ENCODE measurements at places on chromosomes 7 and 10.

DNA sequence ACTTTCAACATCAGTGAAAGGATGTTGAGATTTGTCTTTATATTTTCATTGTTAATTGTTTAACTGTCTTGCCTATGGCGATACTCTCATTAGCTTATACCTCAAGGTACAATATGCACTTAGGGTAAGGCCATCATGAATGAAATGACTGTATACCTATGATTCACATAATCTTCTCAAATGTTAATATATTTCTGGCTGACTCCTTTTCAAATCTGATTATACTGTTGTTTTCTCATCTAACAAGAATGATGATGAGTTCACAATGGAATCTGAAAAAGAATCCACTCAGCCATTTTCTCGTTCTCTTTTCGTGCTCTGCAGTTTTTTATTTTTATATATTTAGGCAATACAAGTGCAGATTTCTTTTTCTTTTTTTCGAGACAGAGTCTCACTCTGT is 159.1 kb downstream of the ARHGAP12 start:
- no peak for DNase-seq

- DNase-seq = no peak
Observed at GRCh38 chr10:26690731-26691475, 6.6 kb upstream of the PDSS1 start.

GRCh38 chr7:100019908-100020307 is 4.5 kb downstream of the ZKSCAN1 start:
- no peak for DNase-seq

- no peak for DNase-seq
Observed at GRCh38 chr10:99977916-99978315, 31.8 kb downstream of the DNMBP start.

- DNase-seq = no peak
Observed at GRCh38 chr7:2688409-2689342, 674 bp downstream of the AMZ1 start.

DNA sequence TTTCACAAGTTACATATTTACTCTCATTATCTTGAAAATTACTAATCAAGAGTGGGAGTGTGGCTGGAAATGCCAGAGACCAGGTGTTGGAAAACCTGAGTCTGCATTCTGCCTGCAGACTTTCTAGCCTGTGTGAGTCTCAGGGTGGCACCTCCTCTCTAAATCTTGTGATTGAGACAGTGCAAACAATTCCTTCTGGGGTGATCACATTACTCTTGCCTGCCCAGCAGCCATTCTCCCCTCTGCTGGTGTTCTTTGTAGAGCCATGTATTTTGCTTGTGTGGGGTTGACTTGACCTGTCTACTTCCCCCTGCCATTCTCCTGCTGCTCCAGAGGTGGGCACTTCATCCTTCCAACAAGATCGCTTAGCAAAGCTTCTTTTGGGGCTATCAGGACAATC is 101.1 kb downstream of the RAPGEF5 start:
- no peak for DNase-seq

DNA sequence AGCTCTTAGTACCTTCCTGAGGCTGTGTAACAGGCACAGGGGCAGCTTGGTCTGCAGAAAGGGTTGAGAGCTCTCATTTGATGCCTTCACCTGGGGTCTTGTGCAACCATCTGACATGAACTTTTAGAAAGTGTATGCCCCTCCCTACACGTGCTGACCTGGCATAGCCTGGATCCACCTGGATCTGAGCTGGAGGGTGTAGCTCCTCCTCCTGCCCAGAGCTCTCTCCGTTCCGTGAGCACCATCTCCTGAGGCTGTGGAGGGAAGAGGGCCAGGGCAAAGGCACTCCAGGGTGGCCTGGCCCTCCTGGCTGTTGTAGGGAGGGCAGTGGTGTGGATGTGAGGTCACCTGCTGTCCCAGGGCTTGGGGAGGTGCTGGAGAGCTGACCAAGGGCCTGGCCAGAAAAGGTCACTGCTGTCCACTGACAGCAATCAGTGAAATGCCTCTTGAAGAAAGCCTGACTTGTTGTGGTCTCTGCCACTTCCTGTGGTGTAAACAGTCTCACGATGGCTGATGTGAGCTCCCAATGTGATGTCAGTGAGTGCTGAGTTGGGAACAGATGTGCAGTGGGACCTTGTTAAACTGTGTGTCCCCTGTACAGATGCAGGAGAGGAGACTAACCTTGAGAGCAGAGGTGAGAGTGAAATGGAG is 23.0 kb downstream of the AMZ1 start:
- DNase-seq = no peak

DNA sequence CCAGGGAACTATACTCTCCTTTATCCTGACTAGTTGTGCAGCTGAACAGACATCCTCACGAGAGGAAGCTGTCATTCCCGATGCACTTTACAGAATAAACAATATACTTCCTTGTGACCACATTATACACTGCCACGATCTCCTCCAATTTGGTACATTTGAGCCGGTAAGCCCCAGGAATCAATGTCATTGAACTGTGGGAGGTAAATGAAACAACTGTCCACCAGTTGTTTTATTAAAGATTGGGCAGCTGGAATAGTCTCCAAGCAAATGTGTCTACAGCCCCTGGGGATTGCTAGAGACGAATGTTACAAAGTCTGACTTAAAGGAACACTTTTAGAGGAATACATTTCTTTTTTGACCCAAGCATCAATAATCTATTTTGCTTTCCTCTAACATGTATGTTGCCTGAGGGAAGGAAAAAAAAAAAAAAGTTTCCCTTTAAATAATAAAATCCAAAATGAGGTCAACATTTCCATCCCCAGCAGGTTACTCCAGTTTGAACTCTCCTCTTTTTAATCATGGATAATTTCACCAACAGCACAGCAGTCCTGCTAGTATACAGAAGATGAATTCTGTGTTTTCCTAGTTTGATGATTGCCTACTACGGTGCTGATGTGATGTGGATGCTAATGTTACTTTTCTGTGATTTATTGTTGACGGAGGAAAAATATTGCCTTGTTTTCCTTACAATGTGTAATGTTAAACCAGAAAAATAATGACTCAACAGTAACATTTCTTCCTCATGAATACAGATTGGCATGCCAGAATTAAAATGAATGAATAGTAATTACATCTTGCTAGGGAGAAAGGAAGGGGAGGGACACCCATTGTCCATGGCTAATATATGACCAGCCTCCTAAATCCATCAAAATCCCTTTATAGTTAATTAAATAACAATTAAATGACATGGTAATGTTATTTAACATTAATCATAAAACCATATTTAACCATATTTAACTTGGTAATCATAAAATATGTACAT is 360.9 kb downstream of the NEBL start:
- no peak for DNase-seq

DNA sequence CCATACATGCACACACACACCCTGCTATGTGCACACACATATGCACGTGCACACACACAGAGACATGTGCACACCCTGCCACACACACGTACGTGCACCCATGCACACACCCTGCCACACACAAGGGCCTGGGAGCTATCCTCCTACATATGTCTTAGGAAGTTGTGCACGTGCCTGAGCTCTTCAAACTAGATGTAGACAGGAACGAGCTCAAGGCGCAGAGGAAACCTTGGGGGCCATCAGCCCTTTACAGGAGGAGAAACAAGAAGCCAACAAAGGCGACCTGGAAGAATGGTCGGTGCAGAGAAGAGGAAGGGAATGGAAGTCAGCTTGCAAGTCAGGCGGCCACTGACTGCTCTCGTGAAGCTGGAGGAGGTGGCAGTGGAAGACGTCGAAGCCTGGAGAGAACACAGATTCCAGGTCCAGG is 58.7 kb downstream of the AOC1 start:
- DNase-seq = no peak

- DNase-seq = no peak
Observed at GRCh38 chr7:70500261-70500660, 631.7 kb upstream of the GALNT17 start.

DNA sequence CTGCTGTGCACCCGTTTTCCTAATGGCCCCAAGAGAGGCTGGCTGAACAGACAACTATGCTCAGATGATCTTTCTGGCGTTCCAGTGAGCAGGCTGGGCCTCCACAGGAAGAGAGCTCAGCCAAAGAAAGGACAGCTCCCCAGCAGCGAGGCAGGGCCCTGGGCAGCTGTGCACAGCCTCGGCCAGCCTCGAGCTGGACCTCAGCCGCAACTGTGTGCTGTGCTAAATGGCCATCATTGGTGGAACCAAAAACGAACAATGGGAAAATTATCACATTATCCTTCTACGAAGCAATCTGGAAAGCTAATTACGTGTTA is 97.5 kb downstream of the CTBP2 start:
- DNase-seq = no peak

- DNase-seq = no peak
Observed at GRCh38 chr7:152128252-152128651, 102.8 kb downstream of the GALNT11 start.

GRCh38 chr7:113267271-113267670 is 148.9 kb upstream of the SMIM30 start:
- no peak for DNase-seq

DNA sequence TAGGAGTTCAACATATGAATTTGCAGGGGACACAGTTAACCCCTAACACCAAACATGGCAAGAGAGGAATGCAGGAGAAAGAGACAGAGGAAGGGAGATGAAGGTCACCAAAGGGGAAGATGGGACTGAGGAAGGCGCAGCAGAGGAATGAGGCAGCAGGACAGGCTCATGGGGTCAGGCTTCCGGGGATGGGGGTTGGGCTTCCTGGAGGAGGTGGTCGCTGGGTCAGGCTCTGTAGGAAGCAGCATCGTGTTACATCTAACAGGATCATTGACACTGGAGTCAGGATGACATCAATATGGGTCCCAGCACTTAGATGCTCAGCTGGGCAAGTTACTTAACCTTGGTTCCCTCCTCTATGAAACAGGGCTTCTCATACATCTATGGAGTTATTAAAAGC is 113.2 kb downstream of the NPTX2 start:
- no peak for DNase-seq

DNA sequence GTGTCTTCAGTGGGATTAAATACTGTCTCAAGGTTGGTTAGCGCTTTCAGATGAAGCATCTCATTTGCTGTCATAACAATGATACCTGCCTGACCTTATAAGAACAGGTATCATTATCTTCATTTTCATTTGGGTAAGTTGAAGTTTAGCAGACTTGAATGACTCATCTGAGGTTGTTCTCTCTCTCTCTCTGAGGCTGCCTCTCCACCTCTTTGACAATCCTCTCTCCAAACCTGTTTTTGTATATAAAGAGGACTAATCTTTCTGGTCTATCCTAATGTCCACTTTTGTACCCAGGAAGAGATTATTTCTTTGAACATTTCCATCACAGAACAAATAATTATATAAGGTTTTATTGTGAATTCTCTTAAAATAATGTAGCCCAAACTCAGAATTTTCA is 291.4 kb downstream of the KLF6 start:
- DNase-seq = no peak

- no peak for DNase-seq
Observed at GRCh38 chr10:66934711-66935110, 8.9 kb downstream of the LRRTM3 start.

- DNase-seq = no peak
Observed at GRCh38 chr7:34109936-34110780, 204.8 kb downstream of the BMPER start.

DNA sequence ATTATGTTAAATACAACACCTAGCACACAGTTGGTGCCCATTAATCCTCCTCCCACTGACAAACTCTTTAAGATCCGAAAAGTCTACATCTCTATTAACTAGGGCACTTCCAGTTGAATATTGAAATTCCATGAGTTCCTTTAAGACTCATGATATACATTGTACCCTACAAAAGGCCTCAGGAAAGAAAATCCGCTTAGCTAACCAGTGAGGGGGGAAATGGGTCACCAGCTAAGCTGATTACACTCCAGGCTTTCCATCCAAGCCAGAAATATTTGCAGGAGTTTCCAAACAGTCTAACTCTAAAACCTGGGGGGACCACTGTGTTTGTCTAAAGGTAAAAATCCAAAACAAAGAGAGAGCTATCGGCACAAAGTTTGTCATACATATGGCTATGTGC is 1.3 kb upstream of the LRIT2 start:
- DNase-seq = no peak

- DNase-seq = no peak
Observed at GRCh38 chr10:69374242-69374641, 42.5 kb downstream of the TACR2 start.

DNA sequence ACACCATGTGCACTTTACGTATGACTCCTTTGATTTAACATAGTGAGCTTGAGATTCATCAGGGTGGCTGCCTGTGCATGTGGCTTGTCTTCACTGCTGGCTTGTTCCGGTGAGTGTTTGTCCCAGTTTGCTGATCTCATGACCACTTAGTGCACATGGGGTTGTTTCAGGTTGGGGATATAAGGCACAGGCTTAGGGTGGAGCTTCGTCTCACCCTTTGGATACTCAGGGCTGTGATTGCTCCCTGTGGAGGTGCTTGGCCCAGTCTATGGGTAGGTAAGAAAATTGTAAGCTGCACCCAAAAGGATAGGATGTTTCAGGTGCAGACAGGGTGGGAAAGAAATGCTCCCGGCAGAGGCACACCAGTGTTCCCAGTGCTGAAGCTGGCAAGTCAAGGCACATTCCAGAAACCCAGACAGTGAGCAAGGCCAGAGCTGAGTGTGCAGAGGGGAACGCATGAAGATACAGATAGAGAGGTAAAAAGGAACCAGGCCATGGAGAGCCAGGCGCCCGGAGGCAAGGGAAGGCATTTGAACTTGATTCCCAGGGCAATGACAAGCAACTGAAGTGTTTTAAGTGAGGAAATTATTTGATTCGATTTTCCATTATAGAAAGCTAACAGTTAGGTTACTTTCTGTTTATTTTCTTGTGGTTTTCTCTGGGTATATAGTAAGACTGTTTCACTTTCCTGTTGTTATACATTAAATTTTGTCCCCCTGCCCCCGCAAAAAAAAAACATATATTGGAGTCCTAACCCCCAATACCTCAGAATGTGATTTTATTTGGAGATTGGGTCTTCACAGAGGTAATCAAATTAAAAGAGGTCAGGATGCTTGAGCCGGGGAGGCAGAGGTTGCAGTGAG is 289.8 kb upstream of the KLF6 start:
- no peak for DNase-seq

GRCh38 chr10:29191674-29192073 is 97.2 kb upstream of the LYZL1 start:
- no peak for DNase-seq
